ENCODE measurements at places on chromosomes 11 and 22.

GRCh38 chr11:74321487-74322188, 10.2 kb upstream of the P4HA3 start:
- no peak for DNase-seq

GRCh38 chr11:107018902-107019493, 722 bp upstream of the GUCY1A2 start:
- no peak for DNase-seq

- no peak for DNase-seq
Measured at GRCh38 chr11:135022454-135022853, 610.4 kb upstream of the B3GAT1 start.

GRCh38 chr22:44033287-44033686, 9.2 kb downstream of the PARVB start:
- no peak for DNase-seq

DNA sequence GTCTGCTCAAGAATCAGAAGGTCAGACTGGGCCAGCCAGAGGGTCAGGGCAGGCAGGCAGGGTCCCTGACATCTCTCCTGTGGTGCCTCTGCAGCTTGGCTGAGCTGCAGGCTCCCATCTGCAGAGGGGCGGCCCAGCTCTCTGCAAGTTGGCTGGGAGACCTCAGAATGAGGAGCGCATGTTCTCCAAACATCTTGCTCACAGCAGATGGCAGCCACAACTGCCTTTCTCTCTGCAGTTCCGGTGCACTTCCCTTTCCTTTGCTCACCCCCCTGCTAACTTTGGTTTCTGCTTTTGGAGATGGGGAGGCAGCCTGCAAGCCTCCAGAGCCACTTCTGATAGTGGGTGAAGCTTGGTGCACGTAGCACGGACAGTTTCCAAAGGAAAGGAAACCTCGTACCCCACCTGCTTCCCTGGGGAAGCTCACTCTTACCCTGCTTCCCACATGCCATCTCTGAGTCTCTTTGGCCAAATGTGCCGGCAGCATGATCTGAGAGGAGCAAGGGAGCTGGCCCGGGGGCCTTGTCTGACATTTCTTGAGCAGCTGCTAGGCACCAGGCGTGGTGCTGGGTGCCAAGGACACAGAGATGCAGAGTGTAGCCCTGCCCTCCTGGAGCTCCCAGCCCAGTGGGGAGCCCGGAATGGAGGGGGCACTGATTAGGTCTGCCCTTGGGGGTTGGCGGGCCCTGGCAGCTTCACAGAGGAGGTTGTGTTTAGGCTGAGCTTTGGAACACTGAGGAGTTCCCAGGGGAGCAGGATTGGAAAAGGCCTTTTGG, 18.2 kb downstream of the DAGLA start:
- DNase-seq = no peak

GRCh38 chr11:44861849-44862557, 88.7 kb downstream of the TP53I11 start:
- DNase-seq = peak; percentile 93

DNA sequence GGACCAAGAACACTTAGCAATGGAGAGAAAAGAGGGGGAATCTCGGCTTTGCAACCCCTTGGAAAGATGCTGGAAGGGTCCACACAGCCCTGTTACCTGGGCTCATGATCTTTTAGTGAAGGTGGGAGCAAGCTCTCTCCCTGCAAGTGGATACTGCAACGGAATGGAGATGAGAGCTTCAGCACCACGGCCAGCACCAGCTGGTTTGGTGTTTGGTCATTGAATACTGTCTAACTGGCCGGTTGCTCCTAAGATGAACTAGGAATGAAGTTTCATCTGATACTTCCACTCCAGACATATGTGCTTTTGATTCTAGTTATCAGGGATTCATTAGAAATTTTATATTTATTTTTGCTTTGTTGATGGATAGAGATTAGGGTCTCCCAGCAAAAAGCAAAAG, 16.3 kb downstream of the HTR3A start:
- peak; percentile 48 for DNase-seq

- DNase-seq = no peak
Measured at GRCh38 chr22:49269371-49269770, 558.3 kb downstream of the BRD1 start.

- DNase-seq = peak; percentile 45
Measured at GRCh38 chr22:26330971-26331625, 98.0 kb upstream of the ASPHD2 start.

- DNase-seq = no peak
Measured at GRCh38 chr11:102830001-102830727, 13.2 kb downstream of the MMP3 start.

- DNase-seq = no peak
Measured at GRCh38 chr11:111715142-111715816, 50.9 kb downstream of the PPP2R1B start.

GRCh38 chr22:22245935-22246525, 1.4 kb downstream of the VPREB1 start:
- no peak for DNase-seq

GRCh38 chr11:43872995-43873394, 7.6 kb upstream of the ALKBH3 start:
- no peak for DNase-seq

- DNase-seq = no peak
Measured at GRCh38 chr11:124839128-124839971, 25.9 kb upstream of the ROBO3 start.

- no peak for DNase-seq
Measured at GRCh38 chr11:65436412-65437032, 13.9 kb downstream of the NEAT1 start.

DNA sequence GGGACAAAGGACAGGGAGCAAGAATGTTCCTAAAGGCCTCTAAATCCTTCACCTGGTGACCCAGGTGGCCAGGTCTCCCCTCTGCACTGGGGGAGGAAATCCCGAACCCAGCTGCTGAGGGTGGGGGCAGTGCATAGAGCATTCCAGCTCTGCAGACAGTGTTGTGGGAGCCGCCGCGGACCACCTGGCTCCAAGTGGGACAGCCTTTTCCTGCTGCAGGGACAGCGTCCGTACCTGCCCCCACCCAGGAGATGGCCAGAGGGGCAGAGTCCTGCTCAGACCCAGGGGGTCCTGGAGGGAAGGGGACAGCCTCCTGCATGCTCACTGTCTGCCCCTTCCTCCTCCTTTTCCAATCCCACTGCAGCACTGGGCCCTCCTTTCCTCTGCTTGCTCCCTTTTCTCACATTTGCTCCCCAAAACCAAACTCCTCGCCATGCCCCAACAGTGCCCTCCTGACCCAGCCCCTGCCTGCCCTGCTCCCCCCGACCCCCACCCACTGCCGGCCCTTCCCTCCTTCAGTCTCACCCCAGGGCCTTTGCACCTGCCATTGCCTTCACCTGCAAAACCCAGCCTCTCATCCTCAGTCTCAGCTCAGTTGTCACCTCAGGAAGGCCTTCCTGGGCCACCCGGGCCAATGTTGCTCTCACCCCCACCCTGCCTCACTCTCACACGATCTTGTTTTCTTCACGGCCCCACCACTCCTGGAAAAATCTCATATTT, 12.8 kb downstream of the PNPLA5 start:
- DNase-seq = no peak

DNA sequence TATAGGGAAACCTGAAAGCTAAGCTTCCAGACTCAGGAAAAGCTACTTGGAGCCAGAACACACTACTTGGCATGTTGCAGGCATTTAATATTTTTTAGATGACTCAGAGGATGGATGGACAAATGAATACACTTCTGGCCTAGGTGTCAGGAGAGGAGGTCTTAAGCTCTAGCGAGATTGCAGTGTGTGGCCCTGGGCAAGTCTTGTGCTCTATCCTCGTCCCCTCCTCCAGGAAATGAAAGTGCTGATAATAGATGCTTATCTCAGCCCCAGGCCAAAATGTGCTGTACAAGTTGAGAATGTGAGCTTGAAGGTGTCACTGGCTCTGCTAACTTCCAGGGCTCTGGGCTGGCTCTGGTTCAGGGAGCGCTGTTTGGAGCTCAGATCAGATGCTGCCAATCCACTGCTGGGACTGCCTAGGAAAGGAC, 136.3 kb downstream of the PKNOX2 start:
- DNase-seq = peak; percentile 28

- no peak for DNase-seq
Measured at GRCh38 chr11:23124249-23124648, 264.0 kb upstream of the CCDC179 start.

DNA sequence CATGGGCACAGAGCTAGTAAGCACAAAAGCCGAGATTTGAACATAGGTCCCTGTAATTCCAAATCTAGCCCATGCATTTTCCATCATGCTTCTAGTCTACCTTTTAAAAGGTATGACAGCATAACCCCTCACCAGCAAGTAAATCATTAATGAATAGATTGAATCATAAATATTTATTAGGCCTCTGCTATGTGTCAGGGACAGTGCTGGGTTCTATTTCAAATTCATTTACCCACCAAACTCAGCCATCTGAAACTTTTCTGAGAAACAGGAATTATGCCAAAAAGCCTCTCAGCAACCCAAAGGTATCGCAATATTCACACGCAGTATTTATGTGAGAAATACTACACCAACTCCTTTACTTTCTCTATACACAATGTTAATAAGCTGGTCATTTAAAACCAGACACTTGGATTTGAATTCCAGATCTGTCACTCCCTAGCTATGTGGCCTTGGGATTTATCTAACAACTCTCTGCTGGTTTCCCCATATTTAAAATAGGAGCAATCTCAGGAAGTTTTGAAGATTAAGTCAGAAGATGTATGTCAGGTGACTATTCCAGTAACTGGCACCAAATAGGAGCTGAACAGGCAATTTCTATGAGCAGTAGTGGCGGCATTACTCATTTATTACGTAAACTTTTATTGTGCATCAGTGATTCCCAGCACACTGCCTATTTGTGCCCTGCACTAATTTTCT, 191.4 kb downstream of the TENM4 start:
- no peak for DNase-seq

GRCh38 chr11:74135127-74135840, 35.5 kb downstream of the C2CD3 start:
- DNase-seq = no peak

- DNase-seq = no peak
Measured at GRCh38 chr11:68309621-68310185, 2.7 kb upstream of the LRP5 start.

GRCh38 chr11:130156108-130157022, 3.2 kb upstream of the ST14 start:
- DNase-seq = peak; percentile 10

- DNase-seq = peak; percentile 76
Measured at GRCh38 chr11:34204396-34205279, 99.2 kb downstream of the NAT10 start.

- no peak for DNase-seq
Measured at GRCh38 chr22:20038574-20038973, 17.7 kb downstream of the TANGO2 start.

DNA sequence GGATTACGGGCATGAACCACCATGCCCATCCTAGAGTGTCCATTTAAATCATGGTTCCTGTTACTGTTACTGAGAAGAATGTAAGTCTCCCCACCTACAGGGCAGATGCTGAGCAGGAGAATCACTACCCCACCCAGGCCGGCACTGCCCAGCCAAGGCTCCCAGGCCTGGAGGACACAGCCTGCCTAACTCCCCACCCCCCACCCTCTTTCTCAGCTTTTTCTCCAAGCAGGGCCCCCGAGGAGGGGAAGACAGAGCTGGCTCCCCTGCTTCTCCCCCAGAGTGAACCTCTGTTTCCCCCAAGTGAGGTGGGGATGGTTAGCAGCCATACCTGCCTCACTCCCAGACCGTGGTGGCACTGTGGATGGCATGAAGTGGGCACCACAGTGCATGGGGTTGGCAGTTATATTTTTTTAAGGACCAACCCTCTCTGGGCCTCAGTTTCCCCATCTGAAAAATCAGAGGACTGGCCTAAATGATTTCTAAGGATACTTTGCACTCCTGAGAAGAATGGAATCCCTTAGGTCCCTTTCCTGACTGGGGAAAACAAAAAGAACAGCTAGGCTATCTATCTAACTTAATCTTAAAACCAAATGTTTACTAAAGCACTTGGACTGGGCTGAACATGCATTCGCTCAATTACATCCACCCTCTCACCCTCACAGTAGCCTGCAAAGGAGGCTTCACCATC, 5.0 kb downstream of the CBX7 start:
- DNase-seq = no peak

- DNase-seq = peak; percentile 52
Measured at GRCh38 chr11:69300120-69301060, 6.4 kb downstream of the MYEOV start.

GRCh38 chr11:28730336-28730735, 622.1 kb downstream of the METTL15 start:
- DNase-seq = no peak

GRCh38 chr11:65655570-65656332, 7.0 kb downstream of the RELA start:
- no peak for DNase-seq

DNA sequence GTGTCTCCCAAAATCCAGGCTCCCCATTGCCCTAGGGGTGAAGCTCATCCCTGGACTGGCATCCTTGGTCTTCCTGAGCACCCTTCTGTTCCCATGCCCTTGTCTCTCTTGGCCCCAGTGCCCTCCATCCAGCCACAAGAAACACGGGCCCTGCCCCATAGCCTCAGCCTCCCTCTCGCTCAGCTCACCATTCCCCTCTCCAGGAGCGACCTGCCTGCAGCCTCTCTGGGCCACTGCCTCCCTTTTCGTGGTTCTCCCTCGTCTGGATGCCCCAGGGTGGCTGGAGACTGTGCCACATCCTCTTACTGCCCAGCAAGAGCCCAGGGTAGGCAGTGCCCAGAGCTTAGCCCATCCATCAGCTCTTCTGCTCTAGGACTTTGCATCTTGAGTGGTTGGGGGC, 532.1 kb downstream of the TBC1D22A start:
- DNase-seq = no peak

DNA sequence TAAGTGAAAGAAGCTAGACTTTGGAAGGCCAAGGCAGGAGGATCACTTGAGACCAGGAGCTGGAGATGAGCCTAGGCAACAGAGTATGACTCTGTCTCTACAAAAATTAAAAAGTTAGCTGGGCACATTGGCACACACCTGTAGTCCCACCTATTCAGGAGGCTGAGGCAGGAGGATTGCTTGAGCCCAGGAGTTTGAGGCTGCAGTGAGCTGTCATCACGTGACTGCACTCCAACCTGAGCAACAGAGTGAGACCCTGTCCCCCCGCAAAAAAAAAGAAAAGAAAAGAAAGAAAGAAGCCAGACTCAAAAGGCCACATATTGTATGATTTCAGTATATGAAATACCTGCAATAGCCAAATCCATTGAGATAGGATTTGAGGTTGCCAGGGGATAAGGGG, 7.9 kb upstream of the CAPN5 start:
- DNase-seq = no peak

GRCh38 chr11:114090225-114090910, 30.9 kb downstream of the ZBTB16 start:
- no peak for DNase-seq

DNA sequence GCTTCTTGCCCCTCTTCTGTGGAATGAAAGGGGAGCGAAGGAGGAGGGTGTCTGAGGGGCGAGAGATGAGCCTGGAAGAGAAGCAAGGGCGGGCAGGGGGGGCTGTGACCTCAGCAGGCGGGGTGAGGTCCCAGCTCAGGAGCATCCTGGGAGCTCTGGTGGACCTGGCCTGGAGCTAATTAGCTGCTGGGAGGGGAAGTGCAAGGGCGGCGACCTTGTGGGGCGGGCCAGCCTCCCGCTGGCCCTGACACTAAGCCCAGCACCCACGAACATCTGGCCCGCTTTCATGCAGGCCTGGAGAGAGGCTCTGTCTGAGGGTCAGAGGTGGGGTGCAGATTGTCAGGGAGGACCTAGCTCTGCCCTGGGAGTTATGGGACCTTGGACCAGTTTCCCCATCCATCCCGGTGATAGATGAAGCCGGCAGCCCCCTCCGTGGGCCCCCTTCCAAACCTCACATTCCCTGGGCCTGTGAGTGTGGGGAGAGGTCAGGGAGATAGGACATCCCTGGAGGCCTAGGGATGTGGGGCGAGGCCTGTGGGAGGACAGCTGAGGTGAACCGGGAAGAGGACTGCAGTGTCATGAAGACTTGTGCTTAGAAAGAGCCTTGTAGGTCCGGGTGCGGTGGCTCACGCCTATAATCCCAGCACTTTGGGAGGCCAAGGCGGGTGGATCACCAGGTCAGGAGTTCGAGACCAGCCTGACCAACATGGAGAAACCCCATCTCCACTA, 28.5 kb upstream of the CD82 start:
- DNase-seq = no peak

All from RKO (cell line).